Hair follicular keratinocyte (primary cell): ENCODE measurements at places on chromosomes 11 and 22. TPM values are rescaled to one million over a fixed set of nuclear protein-coding genes. Genes with fewer than 3 reads are reported as not detected.

The KLHDC7B gene
- total RNA-seq, result not detected in 2 replicates

The OR4C45 gene
- not detected in 2 replicates for total RNA-seq

The NDUFV1 gene
- total RNA-seq, result 271 and 284 TPM in 2 replicates

The HOATZ gene
- 1.1 TPM in 1 of 2 replicates, not detected in the other for total RNA-seq

The MADD gene
- 13.8 and 15.1 TPM in 2 replicates for total RNA-seq

The ELMOD1 gene
- not detected in 2 replicates for total RNA-seq

The SLC22A6 gene
- total RNA-seq, result not detected in 2 replicates

The RNASEH2C gene
- total RNA-seq, result 48.7 and 94.1 TPM in 2 replicates

The C11orf91 gene
- total RNA-seq, result not detected in 2 replicates

The LSP1 gene
- 0.19 TPM in 1 of 2 replicates, not detected in the other for total RNA-seq

The TPBGL gene
- not detected in 2 replicates for total RNA-seq

The CD3E gene
- not detected in 2 replicates for total RNA-seq

The POLDIP3 gene
- 22.5 and 28.9 TPM in 2 replicates for total RNA-seq

The MAPK8IP2 gene
- 0.72 and 1.1 TPM in 2 replicates for total RNA-seq

The UBE2L3 gene
- total RNA-seq, result 65.3 and 84.4 TPM in 2 replicates

The FGF4 gene
- total RNA-seq, result not detected in 2 replicates

The RTN4RL2 gene
- total RNA-seq, result 0.04 and 0.31 TPM in 2 replicates

The MUC5AC gene
- not detected in 2 replicates for total RNA-seq

The SRSF8 gene
- 16.1 and 18.9 TPM in 2 replicates for total RNA-seq

The VSIG2 gene
- total RNA-seq, result not detected in 2 replicates

The MUC15 gene
- total RNA-seq, result 0.16 TPM in 1 of 2 replicates, not detected in the other

The VSTM5 gene
- under 0.01 TPM in 1 of 2 replicates, not detected in the other for total RNA-seq

The KRTAP5-10 gene
- total RNA-seq, result not detected in 2 replicates

The NCF4 gene
- 0.76 TPM in 1 of 2 replicates, not detected in the other for total RNA-seq

The CD248 gene
- 0.47 and 1.3 TPM in 2 replicates for total RNA-seq

The SLC16A8 gene
- not detected in 2 replicates for total RNA-seq

The APOA5 gene
- total RNA-seq, result not detected in 2 replicates

The GUCD1 gene
- total RNA-seq, result 73.4 and 75.1 TPM in 2 replicates

The SLC6A5 gene
- not detected in 2 replicates for total RNA-seq
